Glutamatergic neuron (in vitro differentiated cells): ENCODE measurements at places on chromosomes 6 and 20.

GRCh38 chr6:106160189-106160588 lies 74.1 kb downstream of the PRDM1 start:
- DNase-seq, result no peak

- no peak for DNase-seq
These were observed 14.9 kb downstream of the PLN start for GRCh38 chr6:118562959-118563358.

- DNase-seq, result no peak
These were observed 142.6 kb downstream of the MRPL14 start for GRCh38 chr6:43984442-43985321.

DNA sequence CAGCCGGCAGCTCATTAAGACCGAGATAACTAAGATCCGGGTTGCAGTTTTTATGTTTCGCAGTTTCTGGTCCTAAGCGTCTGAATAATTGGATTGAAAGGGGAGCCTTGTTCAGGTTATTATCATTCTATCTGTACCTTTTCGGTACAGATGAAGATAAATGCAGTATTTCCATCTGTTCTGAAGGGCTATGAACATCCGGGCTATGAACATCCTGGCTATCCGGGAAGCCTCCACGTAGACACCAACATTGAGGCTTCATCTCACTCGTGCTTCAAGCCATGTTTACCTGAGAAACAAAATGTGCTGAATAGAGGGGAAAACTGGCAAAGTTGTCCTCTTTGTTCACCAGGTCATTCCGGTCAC lies 399 bp upstream of the REPS1 start:
- DNase-seq, result no peak

DNA sequence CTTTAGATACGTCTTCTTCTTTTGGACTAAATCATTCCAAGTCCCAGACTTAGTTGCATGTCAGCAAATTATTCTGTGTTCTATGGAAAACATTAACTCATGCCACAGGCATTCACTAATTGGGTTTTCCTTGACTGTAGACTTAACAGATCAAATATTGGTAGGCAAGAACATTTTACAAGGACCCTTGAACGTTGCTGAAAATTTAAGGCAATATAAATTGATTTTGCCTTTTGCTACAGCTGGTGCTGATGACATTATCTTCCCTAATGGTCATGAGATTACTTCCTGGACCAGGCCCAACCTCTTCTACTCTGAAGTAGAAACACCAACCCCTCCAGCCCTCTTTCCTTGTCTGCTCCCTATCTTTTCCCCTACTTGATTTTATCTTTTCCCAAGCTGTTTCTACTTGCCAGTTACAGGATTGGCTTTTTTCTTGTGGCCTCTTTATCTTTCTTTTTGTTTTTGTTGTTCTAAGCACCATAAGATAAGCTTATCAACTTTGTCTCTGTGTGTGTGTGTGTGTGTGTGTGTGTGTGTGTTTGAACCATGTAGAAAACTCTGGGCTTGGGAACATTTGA lies 514.0 kb upstream of the SOX4 start:
- DNase-seq, result no peak
